Ovary (tissue), 10 donors: ENCODE measurements at places on chromosomes 2 and 18. TPM values are rescaled to one million over a fixed set of nuclear protein-coding genes. Genes with fewer than 3 reads are reported as not detected.

GRCh38 chr2:159168707-159169106, 117.8 kb downstream of the WDSUB1 start:
- no peak for DNase-seq
- no peaks in the 10 kb centered on the region for H3K27me3 ChIP-seq
- no peak overlapping the region for H3K4me3 ChIP-seq
- H3K36me3 ChIP-seq = no peaks in the 10 kb centered on the region
- H3K27ac ChIP-seq = no peak overlapping the region

DNA sequence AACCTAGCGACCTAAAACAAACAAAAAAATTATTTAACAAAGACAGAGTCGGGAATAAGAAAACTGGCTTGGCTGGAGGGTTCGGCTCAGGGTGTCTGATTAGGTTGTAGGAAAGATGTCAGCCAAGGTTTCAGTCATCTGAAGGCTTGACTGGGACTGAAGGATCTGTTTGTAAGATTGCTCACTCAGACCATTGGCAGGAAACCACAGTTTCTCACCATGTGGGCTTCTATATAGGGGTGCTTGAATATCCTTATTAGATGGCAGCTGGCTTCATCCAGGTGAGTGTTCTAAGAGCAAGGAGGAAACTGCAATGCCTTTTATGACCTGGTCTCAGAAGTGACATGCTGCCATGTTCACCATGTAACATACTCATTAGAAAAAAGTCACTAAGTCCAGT, 999 bp upstream of the IL36B start:
- H3K27me3 ChIP-seq = no peaks in the 10 kb centered on the region
- no peaks in the 10 kb centered on the region for H3K36me3 ChIP-seq
- no peaks in the 10 kb centered on the region for H3K4me1 ChIP-seq

DNA sequence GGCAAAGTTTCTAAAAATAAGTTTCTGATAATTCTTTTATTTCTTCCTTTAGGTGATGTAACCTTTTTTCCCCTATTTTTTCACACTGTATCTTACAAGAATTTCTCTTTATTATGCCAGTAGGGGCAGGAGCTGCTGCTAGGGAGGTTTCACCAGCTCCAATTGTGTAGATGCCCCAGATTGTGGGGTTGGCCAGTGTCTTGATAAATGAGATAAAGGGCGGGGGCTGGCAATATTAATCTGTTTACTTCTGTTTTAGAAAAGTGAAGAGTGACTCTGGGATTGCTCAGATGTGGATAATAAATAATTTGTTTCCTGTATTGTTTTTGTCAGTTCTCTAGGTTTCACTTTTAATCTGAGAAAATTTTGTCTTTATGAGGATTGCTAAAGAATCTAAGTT, 190.4 kb downstream of the MC4R start:
- no peak for DNase-seq
- no peaks in the 10 kb centered on the region for H3K36me3 ChIP-seq
- H3K27me3 ChIP-seq = no peaks in the 10 kb centered on the region
- no peak overlapping the region for H3K27ac ChIP-seq
- no peaks in the 10 kb centered on the region for H3K4me1 ChIP-seq

- H3K4me1 ChIP-seq = no peaks in the 10 kb centered on the region
- H3K4me3 ChIP-seq = no peak overlapping the region
- no peak for DNase-seq
- no peak overlapping the region for H3K27ac ChIP-seq
- H3K27me3 ChIP-seq = no peaks in the 10 kb centered on the region
These were observed 163.5 kb downstream of the CDH19 start for GRCh38 chr18:66440433-66440832.

DNA sequence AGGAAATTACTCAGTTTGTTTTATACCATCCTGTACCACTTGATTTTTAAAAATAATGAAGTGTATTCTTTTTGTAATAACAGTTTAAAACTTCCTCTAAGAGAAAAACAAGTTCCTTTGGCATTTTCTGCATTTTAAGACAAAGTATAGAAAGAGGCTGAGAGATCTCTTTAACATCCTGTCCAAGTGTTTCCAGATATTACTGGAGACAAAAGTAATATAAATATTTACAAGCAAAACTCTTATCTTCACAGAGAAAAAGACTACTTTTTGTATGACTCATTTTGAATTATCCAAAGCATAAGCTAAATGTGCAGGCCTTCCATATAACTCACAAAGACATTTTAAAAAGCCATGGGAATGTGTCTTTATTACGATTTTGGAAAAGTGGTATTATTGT, 221.1 kb downstream of the RDH14 start:
- DNase-seq = no peak
- no peak overlapping the region for H3K27ac ChIP-seq
- H3K4me3 ChIP-seq = no peak overlapping the region
- H3K27me3 ChIP-seq = no peaks in the 10 kb centered on the region
- no peaks in the 10 kb centered on the region for H3K36me3 ChIP-seq

- H3K27ac ChIP-seq = no peak overlapping the region
- H3K4me1 ChIP-seq = peaks cover 5% of the 10 kb centered on the region
- DNase-seq = peak; percentile 43
- no peaks in the 10 kb centered on the region for H3K36me3 ChIP-seq
- no peaks in the 10 kb centered on the region for H3K27me3 ChIP-seq
These were observed 616 bp upstream of the RBMS1 start for GRCh38 chr2:160494201-160494644.

DNA sequence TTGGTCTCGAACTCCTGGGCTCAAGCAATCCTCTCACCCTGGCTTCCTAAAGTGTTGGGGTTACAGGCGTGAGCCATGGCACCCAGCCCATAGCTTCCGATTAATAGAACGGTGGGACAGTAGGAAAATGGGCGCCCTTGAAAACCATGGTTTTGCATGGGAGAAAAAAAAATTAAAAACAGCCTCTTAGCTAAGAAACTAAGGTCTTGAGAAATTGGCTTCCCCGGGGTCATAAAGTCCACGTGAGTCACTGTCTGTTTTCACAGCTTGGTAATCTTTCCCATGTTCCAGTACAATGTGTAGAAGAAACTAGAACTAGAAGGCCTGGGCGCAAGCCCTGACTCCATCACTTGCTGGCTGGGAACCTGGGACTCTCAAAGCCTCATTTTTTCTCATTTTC, 20.7 kb downstream of the B3GNT2 start:
- no peak overlapping the region for H3K27ac ChIP-seq
- no peaks in the 10 kb centered on the region for H3K27me3 ChIP-seq
- H3K4me3 ChIP-seq = no peak overlapping the region
- H3K36me3 ChIP-seq = no peaks in the 10 kb centered on the region

GRCh38 chr18:45174629-45175136, 440.6 kb upstream of the SLC14A2 start:
- H3K27ac ChIP-seq = no peak overlapping the region
- no peaks in the 10 kb centered on the region for H3K4me1 ChIP-seq
- no peaks in the 10 kb centered on the region for H3K27me3 ChIP-seq
- DNase-seq = no peak
- H3K36me3 ChIP-seq = no peaks in the 10 kb centered on the region

DNA sequence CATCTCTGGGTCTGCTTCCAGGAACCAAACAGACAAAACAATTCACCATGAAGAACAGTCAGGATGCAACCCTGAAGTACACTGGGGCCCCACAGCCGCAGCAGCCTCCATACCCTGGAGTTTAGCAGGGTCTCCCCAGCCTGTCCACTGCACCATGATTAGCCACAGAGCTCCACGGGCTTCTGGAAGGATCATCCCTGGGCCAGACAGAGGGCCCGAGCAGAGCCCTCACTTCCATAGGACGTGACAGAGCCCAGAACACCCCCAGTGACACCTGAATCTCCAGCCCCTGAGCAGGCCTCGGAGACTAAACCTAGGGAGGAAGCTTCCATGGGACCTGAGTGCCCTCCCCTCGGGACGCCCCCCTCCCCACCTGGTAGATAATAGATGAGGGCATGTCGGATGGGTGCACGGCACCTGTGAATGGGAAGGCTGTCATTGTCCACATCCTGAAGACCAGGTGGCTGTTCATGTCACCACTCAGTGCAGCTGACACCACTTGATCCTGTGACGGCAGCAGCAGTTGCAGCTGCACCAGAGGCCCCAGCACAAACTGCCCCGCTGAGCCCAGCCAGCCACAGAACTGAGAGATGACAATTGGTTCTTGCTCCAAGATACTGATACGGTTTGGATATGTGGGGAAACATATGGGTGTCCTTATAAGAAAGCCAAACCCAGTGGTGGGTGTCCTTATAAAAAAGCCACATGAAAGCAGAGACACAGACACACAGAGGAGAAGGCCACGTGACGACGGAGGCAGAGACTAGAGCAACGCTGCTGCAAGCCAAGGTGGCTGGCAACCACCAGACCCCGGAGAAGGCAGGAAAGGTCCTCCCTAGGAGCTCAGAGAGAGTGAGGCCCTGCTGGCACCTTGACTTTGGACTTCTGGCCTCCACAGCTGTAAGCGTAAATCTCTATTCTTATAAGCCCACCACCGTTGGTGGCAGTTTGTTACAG, 23.2 kb downstream of the KIF1A start:
- peaks cover 8% of the 10 kb centered on the region for H3K4me1 ChIP-seq
- no peaks in the 10 kb centered on the region for H3K27me3 ChIP-seq
- H3K36me3 ChIP-seq = no peaks in the 10 kb centered on the region
- no peak overlapping the region for H3K4me3 ChIP-seq
- DNase-seq = no peak

DNA sequence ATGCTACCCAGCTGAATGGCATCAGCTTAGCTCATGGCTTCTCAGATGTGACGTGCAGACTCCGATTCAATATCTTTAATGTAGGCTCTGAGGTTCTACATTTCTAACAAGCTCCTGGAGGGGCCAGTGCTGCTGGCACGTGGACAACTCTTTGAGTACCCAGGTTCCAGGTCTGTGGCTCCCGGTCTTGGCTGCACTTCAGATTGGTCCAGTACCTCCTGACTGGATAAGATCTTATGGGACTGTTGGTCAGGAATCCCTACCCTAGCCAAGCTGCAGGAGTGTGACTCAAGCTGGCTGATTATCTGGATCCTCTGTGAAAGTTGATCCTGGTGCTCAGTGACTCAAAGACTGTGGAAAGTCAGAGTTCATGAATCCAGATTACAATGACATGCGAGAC, 222.1 kb downstream of the ANKRD30B start:
- H3K4me1 ChIP-seq = no peaks in the 10 kb centered on the region
- no peak overlapping the region for H3K4me3 ChIP-seq
- H3K27ac ChIP-seq = no peak overlapping the region
- no peaks in the 10 kb centered on the region for H3K36me3 ChIP-seq
- DNase-seq = no peak

GRCh38 chr18:26133652-26134051, at the start of gene PSMA8:
Gene PSMA8 (plus strand): TSS chr18:26133869. CDS start chr18:26133966, 97 bp downstream.
- H3K27me3 ChIP-seq = no peaks in the 10 kb centered on the region
- DNase-seq = peak; percentile 12

- no peak for DNase-seq
- H3K4me1 ChIP-seq = no peaks in the 10 kb centered on the region
- H3K27ac ChIP-seq = no peak overlapping the region
- H3K27me3 ChIP-seq = no peaks in the 10 kb centered on the region
- no peaks in the 10 kb centered on the region for H3K36me3 ChIP-seq
- no peak overlapping the region for H3K4me3 ChIP-seq
These were observed 19.4 kb downstream of the PPP1R1C start for GRCh38 chr2:182004945-182005520.

GRCh38 chr2:37344453-37345361, at the start of gene QPCT:
Gene QPCT (plus strand): TSS chr2:37344630. CDS start chr2:37344732, 102 bp downstream.
- no peaks in the 10 kb centered on the region for H3K4me1 ChIP-seq
- peak within 1 kb of the TSS; percentile 56 for H3K4me3 ChIP-seq
- H3K27me3 ChIP-seq = no peaks in the 10 kb centered on the region
- no peak within 1 kb of the TSS for H3K27ac ChIP-seq

- peaks cover 3% of the 10 kb centered on the region for H3K4me1 ChIP-seq
- DNase-seq = no peak
- no peak overlapping the region for H3K27ac ChIP-seq
- no peaks in the 10 kb centered on the region for H3K27me3 ChIP-seq
These were observed 7.9 kb upstream of the CCBE1 start for GRCh38 chr18:59705145-59705544.

- H3K4me1 ChIP-seq = peaks cover 19% of the 10 kb centered on the region
- DNase-seq = no peak
- no peaks in the 10 kb centered on the region for H3K36me3 ChIP-seq
- peak overlapping the region; percentile 97 for H3K27ac ChIP-seq
- H3K4me3 ChIP-seq = peak overlapping the region; percentile 95
- H3K27me3 ChIP-seq = no peaks in the 10 kb centered on the region
These were observed 543 bp downstream of the HADHB start for GRCh38 chr2:26245231-26245732.

DNA sequence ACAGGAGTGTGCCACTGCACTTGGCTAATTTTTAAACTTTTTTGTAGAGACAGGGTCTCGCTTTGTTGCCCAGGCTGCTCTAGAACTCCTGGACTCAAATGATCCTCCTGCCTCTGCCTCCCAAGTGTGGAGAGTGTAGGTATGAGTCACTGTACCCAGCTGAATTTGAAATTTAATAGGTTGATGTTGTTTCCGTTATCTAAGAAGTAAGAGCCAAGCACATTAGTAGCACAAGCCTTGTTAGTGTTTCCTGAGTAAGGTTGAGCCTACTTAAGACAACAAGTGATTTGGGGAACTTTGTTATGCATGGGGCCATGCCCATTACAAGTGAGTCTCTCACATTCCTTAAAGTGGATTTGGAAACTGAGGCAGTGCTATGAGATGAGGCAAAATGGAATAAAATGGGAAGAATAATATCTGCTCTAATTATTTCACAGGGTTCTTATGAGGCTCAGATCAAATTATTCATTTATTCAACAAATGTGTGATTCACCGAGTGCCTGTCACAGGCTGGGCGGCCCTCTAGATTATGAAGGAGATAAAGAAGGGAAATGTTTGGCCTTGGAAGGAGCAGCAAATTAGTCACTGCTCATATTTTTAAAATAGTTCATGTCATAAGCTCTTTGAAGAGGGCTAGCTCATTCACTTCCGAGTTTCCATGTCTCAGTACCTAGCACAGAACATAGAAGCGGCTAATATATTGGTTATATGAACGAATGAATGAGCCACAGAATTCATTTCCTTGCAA, 217.2 kb downstream of the LDLRAD4 start:
- H3K4me3 ChIP-seq = no peak overlapping the region
- H3K4me1 ChIP-seq = no peaks in the 10 kb centered on the region
- no peak for DNase-seq
- H3K27me3 ChIP-seq = no peaks in the 10 kb centered on the region

GRCh38 chr2:139296672-139297209, 516.6 kb upstream of the NXPH2 start:
- H3K4me1 ChIP-seq = no peaks in the 10 kb centered on the region
- no peak for DNase-seq
- H3K27me3 ChIP-seq = no peaks in the 10 kb centered on the region
- H3K36me3 ChIP-seq = no peaks in the 10 kb centered on the region
- no peak overlapping the region for H3K4me3 ChIP-seq

GRCh38 chr18:24271381-24272228, 126.0 kb downstream of the OSBPL1A start:
- H3K36me3 ChIP-seq = no peaks in the 10 kb centered on the region
- DNase-seq = peak; percentile 76
- no peaks in the 10 kb centered on the region for H3K27me3 ChIP-seq
- H3K27ac ChIP-seq = peak overlapping the region; percentile 94
- peaks cover 1% of the 10 kb centered on the region for H3K4me1 ChIP-seq
- peak overlapping the region; percentile 57 for H3K4me3 ChIP-seq

The SELENOI gene
- polyA plus RNA-seq = 2.5 TPM

The SGPP2 gene
- polyA plus RNA-seq = 12.5 TPM

The GKN1 gene
- polyA plus RNA-seq = not detected

The ANKRD29 gene
- polyA plus RNA-seq = 23.4 TPM

The MEIS1 gene
- polyA plus RNA-seq = 50.2 TPM

The UGT1A10 gene
- not detected for polyA plus RNA-seq

The IL18R1 gene
- 1.5 TPM for polyA plus RNA-seq

The TEX261 gene
- 44.4 TPM for polyA plus RNA-seq

The MTX2 gene
- polyA plus RNA-seq = 36.8 TPM

The TSPYL6 gene
- 0.05 TPM for polyA plus RNA-seq

The GPR35 gene
- 2.2 TPM for polyA plus RNA-seq

The GPR75 gene
- polyA plus RNA-seq = 1.1 TPM

The DNAH6 gene
- 0.42 TPM for polyA plus RNA-seq

The MALL gene
- polyA plus RNA-seq = 3.4 TPM

The SMAD7 gene
- 18.9 TPM for polyA plus RNA-seq
